ENCODE measurements at places on chromosomes 6 and 20.

DNA sequence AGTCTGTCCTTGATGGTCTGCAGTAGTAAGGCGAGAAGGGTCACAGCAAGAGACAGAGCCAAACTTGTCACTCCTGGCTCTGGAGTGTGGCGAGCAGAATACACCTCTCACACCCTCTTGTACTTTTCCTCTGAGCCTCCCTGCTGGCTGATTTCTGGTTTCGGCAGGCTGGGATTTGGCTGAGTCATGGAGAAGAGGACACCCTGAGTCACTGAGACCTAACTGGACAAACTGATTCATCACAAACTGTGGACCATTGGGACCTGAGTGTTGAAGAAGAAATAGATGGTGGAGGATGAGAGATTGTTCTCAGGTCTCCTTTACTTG lies 101.7 kb downstream of the F13A1 start:
- no peak for ATAC-seq

DNA sequence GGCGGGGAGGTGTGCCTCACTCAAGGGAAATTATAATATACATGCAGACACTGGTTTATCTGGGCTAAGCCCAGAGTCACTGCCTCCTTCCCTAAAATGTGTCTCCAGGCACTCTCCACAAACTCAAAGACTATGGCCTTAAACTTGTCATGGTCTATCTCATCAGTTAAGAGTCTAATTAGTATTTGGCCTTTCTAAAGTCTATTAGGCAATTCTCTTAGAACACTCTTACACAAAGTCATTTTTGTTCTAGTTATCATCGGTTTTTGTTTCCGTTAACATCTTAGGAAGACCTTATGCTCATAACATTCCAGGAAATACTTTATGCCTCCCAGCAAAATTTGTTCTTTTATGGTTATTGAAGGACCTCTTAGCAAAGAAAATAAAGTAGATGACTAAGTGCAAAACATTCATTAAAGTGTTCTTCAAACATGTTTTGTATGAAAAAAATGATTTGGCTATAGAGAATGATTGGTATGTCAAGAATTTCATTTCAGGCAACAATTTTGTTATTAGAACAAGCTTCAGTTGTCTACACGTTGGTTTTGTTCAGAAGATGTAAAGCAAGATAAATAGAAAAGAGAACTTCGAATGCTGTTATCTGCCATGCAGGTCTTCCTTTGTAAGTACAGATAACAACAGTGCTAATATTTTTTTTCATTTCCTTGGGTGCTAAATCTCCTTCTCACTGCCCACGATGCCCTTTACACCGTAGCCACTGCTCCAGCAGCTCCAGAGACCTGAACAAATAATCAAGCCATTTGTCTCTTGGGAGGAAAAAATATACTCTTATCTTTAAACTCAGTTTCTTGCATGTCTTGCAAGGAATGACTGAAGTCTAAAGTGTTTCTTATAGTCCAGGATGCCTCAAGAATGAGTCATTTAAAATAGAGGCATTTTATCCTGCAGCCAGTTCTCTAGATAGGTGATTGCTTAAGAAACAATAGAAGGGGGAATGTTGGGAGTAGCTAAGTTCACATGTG lies 170.4 kb downstream of the HTR1B start:
- ATAC-seq = no peak

DNA sequence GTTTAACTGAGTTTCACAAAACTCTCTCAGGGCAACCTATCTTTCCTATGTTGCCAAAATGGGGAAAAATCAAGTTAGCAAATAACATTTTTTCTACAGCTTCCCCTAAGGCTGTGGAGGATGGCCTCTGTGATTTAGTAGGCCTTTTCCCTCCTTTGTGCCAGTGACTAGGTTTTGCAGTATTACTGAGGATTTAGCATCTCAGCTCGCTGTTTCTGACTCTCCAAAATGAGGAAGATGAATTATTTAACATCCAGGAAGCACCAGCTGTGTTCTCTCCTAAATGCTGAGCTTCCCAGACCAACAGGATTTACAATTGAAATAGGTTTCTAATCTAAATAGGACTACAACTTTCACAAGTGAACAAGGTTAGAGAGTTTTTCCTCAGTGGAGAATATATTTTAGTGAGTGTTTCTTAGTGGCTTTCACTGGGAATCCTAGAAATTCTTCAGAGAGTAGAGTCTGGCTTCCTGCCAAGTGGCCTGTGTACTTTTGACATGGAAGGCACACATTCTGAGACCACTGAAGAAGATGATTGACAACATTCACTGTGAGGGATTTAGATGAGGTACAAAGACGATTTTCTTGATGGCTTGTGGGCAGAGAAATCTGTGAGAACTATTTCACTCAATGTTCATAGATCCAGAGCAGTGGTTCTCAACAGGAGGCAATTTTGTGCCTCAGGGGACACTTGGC lies 62.4 kb downstream of the PTCHD4 start:
- ATAC-seq = no peak

DNA sequence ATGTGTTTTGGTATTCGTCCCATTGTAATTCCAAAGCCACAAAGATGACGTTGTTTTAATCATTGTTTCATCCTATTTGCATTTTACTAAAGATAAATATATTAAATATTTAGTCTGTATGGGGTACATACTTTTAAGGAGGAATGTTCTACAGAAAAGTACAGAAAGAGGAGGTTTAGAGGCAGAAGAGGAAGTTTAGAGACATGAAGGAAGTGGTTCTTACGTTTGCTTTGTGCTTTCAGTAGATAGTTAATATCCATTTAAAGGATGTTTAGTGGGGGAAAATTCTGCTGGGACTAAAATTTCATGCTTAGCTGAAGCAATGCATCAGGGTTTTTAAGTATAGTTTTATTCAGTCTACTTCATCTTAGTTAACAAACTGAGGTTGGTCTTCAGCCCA lies 116.6 kb downstream of the CRYBG1 start:
- ATAC-seq = no peak

- ATAC-seq = no peak
Measured at GRCh38 chr20:38325905-38326304, 20.4 kb upstream of the LBP start.

DNA sequence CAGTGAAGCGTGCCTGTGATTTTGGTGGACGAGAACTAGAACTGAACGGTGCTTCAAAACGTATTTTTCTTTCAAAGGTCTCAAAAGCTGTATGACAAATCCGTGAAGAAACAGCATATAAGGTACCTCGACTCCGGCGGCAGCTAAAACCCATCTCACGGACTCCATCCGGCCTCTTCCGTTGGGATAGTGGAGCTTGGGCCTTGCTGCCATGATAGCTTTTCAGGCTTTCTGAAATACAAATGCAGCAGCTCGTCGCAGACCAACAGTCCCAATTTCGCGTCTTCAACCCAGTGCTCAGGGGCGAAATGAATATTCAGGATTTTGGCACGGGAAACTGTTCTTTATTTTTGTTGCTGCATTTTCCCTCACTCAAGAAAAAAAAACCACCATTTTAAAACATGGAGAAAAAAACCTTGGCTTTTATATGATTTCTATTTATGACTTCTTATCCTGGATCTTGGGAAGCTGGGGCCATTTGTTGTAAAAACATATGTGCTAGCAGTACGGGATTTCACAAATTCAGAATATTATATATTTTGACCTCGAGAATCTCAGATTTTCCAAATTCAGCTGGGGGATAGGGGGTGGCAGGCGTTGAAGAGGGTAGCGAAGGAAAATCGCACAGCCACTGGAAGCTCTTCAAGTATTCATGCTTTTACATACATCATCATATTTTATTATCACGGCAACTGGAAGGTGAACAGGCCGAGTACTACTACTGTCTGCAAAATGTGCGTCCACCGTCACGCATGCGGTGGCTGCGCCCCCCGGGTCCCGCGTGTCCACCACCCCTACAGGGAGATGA lies 849 bp downstream of the GSTA4 start:
- no peak for ATAC-seq

DNA sequence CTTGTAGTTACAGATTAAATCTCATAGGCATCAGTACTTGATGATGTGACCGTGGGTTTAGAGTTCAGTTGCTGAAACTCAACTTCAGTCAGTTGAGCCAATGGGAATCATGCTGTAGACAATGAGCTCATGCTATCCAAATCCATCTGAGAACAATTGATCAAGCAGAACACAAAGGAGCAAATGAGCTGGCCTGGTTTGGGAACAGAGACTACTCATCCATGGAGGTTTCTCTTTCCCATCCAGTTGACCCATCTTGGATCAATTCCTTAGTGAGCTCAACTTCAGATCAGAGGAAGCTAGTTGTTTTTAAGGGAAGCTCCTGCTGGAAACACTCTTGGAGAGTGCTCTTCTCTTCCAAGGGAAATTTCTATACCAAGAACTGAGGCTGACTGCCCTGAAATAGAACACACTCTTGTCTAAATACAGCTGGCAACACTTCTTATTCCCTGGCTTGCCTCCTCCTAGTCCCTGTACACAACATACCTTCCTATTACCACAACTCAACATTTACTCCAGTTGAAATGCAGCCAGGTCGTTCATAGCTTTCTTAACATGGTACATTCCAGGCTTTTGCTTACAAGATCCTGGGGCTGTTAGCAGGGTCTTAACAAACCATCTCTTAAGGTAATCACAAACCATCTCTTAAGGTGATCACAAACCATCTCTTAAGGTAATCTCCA lies 203.9 kb upstream of the PRDM1 start:
- no peak for ATAC-seq

DNA sequence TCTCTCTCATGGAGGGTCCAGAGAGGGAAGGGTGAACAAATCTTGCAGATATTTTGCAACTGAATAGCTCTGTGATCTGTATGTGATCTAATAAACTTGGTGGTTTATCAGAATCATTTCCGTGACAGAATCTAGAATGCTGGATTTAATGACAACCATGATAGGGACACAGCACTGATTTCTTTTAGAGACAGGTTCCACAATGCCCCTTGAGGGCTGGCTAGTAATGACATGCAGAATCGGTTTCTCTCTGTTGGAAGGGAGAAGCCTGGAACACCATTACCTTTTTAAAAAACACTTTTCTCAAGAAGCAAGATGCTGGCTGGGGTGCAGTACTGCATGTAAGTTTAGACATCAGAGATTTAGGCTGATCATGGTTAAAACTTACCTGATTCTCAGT lies 313.4 kb downstream of the CDH26 start:
- no peak for ATAC-seq

DNA sequence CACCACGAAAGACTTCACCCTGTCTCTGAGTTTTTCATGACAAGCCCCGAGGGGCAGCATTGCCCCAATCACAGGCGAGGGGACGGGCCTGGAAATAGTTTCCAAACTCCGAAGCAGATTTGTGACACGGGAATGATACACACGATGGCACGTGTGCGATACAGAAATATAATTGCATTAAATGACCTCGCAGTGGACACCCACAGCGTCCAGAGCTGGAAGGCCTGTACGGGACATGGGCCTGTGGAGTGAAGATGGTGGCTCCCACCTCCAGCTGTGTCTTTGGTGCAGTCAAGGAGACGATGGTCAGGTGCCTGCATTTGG lies 43.0 kb downstream of the PMEPA1 start:
- ATAC-seq = no peak

- ATAC-seq = no peak
Measured at GRCh38 chr20:3494218-3494617, 23.4 kb downstream of the ATRN start.

DNA sequence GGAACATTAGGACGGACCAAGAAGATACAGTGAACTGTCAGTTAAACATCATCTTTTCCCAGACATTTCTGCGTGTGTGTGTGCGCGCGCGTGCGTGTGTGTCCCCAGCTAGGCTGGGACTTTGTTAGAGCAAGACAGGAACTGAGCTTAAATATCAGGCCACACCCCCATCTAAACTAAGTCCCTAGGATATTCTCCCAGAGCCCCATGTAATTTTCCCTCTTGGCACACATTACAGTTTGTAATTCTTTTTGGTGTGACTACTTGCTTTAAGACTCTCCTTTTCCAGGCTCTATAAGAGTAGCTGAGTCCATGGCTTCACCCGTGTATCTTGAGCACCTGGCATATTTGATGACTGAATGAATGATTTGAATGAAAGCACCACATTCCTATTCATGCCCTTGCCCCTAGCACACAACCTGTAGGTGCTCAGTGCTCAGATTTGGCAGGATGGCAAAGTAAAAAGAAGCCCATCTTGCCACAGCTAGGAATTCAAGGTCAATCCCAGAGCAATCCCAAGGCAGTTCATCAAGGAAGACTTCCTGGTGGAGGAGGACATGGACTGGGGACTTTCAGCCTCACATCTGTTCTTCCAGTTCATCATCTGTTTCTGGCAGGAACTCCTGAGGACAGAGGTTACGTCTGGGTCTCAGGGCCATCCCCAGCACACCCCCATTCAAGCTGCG lies 69.2 kb downstream of the MRPL14 start:
- ATAC-seq = no peak

DNA sequence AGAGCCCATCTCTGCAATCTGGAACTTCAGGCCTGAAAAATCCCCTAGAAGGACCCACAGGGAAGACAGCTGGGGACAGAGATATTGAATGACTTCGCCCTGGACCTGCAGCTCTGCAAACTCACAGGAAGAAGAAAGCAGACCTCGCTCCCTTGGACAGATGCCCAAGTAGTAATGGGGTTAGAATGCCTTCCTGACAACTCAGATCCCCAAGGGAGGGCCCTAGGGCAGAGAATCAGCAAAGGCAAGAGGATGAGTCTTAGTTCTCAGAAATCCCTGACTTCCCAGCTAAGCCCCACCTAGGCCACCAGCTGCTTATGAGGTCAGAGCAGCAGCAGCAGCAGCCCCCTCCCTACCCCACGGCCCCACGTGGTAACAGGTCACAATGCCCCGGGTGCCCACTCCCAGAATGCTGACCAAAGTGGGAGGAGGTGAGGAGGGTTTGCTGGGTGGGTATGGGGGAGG lies at the start of gene C20orf141:
Gene C20orf141, plus strand, starts transcription at position 401 of the 465 bp plus-strand sequence. CDS start 198 bp downstream, outside the sequence.
- no peak for ATAC-seq

GRCh38 chr6:11711003-11711983 lies 67.3 kb downstream of the ADTRP start:
- peak; percentile 59 for ATAC-seq

- ATAC-seq = no peak
Measured at GRCh38 chr6:120924214-120924613, 410.1 kb downstream of the TBC1D32 start.

GRCh38 chr20:58752565-58752964 lies 60.0 kb downstream of the NPEPL1 start:
- no peak for ATAC-seq

DNA sequence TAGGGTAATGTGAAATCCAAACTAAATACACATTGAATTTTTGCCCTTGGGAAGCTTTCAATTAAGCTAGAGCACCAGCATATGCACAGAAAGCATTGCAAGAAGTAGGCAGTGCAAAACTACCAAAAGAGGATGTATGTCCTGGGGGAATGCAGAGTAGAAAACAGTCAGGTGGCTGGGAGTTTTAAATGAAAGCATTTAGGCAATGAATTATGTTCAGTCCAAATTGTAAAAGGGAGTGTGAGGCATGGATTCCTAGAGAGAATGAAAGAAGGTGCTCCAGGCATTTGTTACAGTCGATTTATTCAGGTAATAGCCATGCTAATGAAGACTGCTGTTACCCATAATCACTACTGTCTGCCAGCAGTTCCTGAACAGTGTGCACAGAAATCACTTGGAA lies 604.1 kb upstream of the POU3F2 start:
- no peak for ATAC-seq

DNA sequence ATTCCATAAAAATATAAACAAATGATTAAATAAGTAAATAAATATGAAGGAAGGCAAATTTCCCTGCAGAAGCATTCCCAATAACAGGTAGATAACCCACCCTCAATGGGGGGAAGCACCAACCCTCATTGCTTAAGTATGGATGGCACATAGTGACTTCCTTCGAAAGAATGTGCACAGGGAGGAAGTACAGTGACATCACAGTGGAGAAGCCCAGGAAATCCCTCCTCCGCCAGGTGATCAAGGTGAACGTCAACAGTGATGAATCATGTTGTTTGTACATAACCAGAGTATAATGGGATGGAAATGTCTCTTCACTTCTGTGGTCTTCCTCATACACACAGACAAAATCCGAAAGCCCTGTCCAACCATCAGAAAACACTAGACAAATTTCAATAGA lies 267.9 kb downstream of the THBS2 start:
- ATAC-seq = no peak

GRCh38 chr20:46799781-46800408 lies 90.4 kb downstream of the SLC2A10 start:
- no peak for ATAC-seq
